Brain pericyte (primary cell): ENCODE measurements at places on chromosomes 1 and 21.

GRCh38 chr1:109765483-109765815, 1.7 kb upstream of the EPS8L3 start:
- no peak for DNase-seq

GRCh38 chr1:223242382-223242955, 99.4 kb upstream of the TLR5 start:
- no peak for DNase-seq

GRCh38 chr1:224804220-224804619, 125.3 kb upstream of the DNAH14 start:
- DNase-seq: no peak

DNA sequence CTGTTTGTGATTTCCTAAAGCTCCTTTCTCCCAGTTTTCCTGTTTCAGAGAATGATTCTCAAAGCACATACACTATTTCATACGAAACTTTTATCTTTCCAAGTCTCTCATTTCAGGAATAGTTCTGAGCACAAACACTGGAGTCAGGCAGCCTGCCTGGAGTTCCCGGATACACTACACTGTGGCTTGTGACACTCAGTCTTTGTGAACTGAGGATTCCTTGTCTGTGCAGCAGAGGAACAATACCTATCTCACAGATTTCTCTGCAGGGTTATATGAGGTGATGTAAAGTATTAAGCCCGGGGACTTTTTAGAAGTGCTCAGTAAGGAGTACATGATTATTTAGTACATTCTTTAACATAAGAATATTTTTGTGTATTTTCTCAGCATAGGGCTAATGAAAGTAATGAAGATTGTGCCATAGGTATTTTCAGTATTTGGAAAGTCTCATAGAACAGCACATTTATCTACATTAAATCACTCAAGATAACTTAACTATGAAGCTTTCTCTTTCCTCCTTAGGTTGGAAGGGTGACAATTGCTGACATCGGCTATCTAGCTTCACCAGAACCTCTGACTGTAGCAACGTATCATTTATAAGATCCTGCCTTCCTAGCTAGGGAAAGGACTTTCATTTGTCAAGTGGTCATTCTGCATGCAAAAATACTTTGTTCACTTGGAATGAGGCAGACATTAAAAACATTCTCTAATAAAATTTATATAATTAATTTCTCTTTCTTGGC, 12.9 kb downstream of the GBP2 start:
- no peak for DNase-seq
